ENCODE measurements at places on chromosomes 7 and 10.

DNA sequence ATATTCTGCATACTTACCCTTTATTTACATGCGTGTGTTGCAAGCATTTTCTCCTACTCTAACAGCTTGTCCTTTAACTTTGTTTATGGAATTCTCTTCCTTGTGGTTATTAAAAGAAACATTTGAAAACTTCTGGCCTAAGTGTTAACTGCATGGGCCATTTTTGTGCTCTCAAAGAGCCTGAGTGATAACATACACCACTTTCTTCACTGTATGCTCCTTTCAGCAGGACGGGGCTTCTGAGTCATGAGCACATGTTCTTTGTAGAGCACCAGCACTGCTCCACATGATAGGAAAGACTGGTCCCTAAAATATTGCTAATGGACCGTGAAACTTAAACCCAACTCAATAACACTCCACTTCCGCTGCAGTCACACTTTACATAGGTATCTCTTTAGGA is 1093.6 kb upstream of the GHITM start:
- DNase-seq = no peak

DNA sequence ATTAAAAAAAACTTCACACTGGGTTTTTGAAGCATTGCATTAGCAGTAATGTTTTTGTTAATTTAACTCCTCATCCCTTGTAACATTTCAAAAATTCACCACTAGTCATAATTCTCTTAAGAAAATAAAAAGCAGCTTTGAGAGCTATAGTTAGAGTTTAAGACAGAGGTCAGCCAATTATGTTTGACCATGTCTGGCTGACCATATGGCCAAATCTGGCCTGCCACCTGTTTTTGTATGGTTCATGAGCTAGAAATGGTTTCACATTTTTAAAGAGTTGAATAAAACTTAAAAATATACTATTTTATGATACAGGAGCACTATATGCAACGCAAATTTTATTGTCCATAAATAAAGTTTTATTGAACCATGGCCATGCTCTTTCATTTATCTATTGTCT is 73.0 kb upstream of the LRRTM3 start:
- DNase-seq = no peak

DNA sequence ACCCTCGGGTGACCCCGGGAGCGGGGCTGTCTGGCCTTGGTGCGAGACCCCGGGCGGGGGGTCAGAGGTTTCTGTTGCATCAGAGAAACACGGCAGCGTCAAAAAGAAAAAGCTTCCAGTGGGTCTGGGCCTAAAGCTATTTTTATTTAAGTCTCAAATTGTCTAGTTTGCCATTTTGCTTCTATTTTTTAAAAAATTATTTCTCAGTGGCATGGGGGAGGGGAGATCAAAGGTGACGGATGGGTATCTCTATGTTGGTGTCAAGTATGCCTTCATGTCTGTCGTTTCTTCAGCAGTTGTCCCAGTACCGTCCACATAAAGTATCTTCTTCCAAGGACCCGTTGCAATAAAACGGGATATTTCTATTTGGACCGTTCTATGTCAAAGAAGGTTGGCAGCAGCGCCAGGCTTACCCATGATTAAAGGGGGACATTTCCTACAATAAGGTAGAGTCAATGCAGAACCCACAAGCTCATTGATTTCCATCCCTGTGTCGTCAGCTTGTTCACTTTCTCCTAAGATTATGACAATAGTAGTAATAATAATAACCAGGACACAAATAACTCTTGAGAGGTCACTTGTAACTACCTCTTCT is 26.0 kb upstream of the VAX1 start:
- no peak for DNase-seq

DNA sequence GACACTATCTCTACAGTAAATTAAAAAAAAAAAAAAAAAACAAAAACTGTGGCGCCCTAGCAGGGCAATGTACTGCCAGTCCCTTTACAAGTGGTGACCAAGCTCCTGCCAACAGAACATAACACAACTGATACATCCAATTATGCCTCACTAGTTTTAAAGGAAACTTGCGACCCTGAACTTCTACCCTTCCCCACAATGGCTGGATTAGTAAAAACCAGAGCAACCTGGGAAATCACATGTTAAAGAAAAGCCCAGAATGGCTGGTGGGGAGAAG is 16.5 kb downstream of the ATE1 start:
- DNase-seq = no peak

DNA sequence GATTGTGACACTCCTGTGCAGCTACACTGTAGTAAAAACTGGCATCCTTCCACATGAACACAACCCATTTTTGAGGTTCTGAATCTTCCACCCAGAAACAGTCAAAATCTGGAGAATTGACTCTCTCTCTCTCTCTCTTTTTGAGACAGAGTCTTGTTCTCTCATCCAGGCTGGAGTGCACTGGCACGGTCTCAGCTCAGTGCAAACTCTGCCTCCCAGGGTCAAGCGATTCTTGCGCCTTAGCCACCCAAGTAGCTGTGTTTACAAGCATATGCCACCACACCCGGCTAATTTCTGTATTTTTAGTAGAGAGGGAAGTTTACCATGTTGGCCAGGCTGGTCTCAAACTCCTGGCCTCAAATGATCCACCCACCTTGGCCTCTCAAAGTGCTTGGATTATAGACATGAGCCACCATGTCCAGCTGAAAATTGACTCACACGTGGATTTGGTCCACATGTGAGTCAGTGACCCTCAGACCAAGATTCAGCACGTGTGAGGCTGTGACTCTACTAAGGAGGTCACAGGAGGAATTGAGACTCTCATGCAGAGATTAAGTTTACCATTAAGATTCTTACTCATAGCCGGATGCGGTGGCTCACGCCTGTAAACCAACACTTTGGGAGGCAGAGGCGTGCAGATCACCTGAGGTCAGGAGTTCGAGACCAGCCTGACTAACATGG is 12.1 kb upstream of the ZNF107 start:
- DNase-seq = no peak

- DNase-seq = no peak
These were observed 132.9 kb upstream of the PLXDC2 start for GRCh38 chr10:19683356-19683755.

GRCh38 chr10:23886355-23886754 is 322.6 kb upstream of the KIAA1217 start:
- peak; percentile 13 for DNase-seq

- no peak for DNase-seq
These were observed 70.4 kb downstream of the VTI1A start for GRCh38 chr10:112517451-112517862.
